8988T (cell line): ENCODE measurements at places on chromosomes 12 and 14.

GRCh38 chr12:15939111-15939510 is 28.0 kb downstream of the DERA start:
- DNase-seq = no peak

DNA sequence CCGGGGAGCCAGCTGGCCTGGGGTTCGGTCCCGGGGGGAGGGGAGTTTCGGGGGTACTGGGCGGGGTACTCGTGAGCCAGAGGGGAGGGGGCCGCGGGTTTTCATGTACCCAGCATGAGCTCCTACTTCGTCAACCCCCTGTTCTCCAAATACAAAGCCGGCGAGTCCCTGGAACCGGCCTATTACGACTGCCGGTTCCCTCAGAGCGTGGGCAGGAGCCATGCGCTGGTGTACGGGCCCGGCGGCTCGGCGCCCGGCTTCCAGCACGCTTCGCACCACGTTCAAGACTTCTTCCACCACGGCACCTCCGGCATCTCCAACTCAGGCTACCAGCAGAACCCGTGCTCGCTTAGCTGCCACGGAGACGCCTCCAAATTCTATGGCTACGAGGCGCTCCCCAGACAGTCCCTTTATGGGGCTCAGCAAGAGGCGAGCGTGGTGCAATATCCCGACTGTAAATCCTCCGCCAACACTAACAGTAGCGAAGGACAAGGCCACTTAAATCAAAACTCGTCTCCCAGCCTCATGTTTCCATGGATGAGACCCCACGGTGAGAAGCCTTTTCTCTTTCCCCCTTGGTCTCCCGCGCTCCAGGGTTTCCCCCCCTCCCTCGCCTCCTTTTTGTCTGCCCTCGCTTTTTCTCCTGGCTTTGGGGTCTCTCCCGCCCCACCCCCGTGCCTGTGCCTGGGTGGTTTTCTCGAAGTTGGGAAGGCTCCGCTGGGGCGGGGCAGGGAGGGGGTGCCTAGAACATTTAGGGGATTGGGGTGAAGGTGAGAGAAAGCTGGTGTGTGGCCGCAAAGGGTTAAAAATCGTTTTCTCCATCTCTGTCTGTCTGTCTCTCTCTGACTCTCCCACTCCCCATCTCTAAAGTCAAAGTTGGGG is 627 bp downstream of the HOXC8 start:
- no peak for DNase-seq

- no peak for DNase-seq
Measured at GRCh38 chr12:15733136-15733535, 56.1 kb downstream of the EPS8 start.

DNA sequence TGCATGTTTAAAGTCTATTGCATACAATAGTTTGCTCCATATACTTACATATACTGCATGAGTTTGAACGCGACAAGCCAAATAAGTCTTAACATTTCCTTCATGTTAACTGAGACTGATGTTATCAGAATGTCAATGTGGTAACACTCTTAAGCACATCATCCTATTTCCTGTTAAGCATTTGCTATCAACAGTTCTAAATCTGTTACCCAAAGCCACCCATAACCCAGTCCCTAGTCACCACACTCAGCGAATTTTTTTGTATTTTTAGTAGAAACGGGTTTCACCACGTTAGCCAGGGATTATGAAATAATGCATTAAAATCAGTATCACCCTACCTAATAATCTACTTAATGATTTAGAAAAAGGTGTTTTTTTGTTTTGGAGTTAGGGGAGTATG is 39.4 kb downstream of the HNRNPC start:
- no peak for DNase-seq

- DNase-seq = no peak
Measured at GRCh38 chr12:112985642-112986290, 7.4 kb downstream of the OAS2 start.

DNA sequence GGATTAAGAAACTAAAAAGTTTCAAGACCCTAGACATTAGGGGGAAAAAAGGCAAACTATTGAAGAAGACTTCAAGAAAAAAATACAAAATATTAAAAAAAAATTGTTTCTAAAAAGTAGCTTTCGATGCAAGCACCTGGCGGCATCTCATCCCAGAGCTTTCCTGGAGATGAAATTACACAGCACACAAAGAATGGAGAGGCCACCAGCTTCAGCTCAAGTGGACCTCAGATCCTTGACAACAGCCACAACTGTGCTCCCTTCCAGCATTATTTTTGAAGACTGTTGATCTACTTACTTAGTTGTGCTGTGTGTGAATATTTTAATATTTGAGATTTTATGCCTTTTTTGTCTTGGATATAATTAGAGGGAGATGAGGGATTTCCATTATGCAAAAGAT is 479.0 kb downstream of the GLT1D1 start:
- DNase-seq = no peak

- peak; percentile 22 for DNase-seq
Measured at GRCh38 chr12:68557011-68557730, 53.5 kb upstream of the RAP1B start.

- DNase-seq = peak; percentile 87
Measured at GRCh38 chr14:70027785-70028428, 148.7 kb downstream of the SMOC1 start.

DNA sequence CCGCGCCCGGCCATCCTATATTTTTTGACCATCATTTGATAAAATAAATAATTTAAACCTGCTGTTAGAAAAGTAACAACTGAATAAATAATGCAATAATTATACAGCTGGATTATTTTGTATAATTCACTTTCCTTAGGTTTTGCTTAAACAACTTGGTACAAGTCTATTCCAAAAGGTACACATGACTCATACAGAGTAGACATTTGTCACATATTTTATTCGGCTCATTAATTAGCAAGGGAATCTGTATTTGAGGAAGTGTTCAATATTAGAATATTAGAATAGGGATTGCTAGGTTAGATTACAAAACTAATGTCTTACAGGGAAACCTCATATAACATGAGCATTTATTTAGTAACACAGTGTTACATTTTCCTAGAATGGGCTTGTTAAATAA is 48.7 kb downstream of the ATP2A2 start:
- no peak for DNase-seq

GRCh38 chr12:76766161-76766560 is 2.2 kb downstream of the ZDHHC17 start:
- DNase-seq = no peak

DNA sequence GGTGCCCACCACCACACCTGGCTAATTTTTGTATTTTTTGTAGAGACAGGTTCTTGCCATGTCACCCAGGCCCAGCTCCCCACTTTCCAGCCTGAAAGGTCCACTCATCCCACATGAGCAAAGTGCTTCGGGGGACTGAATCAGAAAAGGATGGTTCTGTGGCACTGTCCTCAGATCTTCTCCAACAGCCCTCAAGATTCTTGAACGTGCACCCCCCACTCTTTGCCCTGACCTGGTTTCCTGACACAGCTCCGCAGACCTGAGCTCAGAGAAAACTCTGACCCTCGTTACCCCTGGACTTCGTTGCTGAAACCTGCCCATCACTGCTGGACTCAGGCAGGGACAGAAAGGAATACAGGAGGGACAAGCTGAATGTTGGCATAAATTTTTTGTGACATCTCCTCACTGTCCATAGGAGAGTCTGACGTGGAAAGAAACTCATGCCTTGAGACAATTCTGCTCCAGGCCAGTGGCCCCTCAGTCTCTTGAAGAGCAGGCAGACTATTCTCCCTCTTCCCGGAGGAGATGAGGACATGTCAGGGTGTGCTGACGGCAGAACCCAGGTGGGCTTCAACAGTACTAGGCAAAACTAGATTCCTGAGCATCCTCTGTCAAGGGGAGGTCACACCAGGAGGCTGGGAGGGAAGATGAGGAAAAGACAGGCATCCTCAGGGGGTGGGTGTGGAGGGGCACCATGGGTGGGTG is 149.3 kb downstream of the DPF3 start:
- DNase-seq = no peak

DNA sequence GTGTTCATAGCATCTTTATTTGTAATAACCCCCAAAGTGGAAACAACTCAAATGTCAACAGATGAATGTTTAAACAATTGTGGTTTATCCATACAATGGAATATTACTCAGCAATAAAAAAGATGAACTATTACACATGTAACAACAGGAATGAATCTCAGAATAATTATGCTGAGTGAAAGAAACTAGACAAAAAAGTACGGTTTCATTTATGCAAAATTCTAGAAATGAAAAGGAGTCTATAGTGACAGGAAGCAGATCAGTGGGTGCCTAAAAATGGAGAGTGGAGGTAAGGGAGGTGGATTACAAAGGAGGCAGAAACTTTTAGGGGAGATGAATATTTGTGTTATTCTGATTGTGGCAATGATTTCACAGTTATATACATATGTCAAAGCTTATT is 4.8 kb downstream of the PRKCH start:
- DNase-seq = no peak

GRCh38 chr14:24388474-24389179 is 10.2 kb upstream of the NYNRIN start:
- DNase-seq = no peak

DNA sequence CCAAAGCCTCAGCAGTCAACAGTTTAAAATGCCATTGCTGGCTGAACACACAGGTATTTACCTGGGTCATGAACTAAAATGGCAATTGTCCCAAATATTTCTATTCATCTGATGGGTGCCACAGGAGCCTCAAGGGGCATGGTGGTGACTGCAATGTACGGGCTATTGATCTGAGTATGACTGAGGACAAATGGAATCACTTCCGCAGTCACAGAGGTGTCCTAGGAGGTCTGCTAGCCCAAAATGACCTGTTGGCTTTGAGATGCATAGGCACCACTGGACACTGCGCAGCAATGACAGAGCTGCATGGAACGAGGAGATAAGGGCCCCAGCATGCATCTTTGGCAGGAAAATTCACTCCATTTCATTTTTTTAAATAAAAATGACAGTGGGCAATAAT is 474.1 kb upstream of the SOX5 start:
- DNase-seq = no peak

DNA sequence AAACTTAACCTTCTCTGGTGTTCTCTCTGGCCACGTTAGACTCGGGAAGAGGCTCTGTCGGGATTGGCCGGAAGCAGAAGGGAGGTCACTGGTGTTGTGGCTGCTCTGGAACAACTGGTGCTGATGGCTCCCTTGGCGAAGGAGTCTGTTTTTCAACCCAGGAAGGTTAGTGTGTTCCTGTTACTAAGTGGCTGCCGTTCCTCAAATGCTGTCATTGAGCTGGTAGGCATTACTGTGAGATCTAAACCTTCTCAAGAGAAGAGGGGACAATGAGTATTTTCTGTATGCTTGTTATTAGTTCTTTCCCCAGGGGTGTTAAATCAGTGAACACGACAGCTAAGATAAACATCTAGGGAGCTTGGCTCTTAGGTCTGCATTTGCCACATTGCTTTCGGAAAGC is 18.3 kb downstream of the POP5 start:
- no peak for DNase-seq
